ENCODE measurements at places on chromosomes 13 and 19.

DNA sequence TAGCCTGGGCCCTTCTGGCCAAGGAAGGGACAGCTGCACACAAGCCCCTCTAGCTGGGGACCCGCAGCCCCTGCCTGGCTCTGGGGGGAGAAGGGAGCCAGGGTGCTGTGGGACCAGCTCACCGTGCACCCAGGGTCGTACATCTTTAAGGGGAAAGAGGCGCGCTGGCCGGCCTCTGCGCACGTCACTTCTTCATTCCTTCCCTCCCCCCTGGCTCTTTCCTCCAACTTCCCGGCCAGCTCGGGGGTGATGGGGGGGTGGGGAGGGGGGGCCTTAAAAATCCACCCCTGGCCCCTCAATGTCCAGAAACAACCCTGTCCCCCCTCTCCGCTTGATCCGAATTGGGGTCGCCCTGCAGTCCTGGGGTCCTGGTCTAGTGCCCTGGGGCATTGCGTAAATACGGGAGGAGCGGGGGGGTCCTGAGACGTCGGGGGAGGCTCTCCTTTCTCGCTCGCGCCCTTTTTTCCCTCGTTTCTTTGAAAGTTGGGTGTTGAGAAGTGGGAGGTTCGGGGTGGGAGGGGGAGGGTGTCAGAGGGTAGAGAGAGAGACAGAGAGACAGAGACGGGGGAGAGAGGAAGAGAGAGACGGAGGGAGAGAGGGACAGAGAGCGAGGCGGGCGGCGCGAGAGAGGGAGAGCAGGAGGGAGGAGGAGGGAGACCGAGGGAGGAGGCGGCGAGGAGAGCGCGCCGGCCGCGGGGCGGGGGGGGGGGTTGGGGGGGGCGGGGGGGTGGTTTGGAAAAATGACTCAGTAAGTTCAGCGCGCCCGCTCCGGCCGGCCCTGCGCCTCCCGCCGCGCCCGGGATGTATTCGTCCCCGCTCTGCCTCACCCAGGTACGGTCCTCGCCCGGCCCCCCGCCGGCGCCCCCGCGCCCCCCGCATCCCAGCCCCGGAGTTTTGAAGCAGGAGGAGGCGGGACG, at the start of gene NFIC:
TSS of gene NFIC (plus strand) at position 748 of the 917 bp plus-strand sequence. CDS start at position 802, 54 bp downstream.
- H3K27ac ChIP-seq: no peak within 1 kb of the TSS
- peak within 1 kb of the TSS; percentile 59 for H3K4me3 ChIP-seq
- no peaks in the 10 kb centered on the region for H3K36me3 ChIP-seq
- H3K4me1 ChIP-seq: peaks cover 53% of the 10 kb centered on the region

GRCh38 chr19:2942928-2943640, 1.7 kb downstream of the ZNF77 start:
- H3K27me3 ChIP-seq: no peaks in the 10 kb centered on the region
- peaks cover 20% of the 10 kb centered on the region for H3K4me1 ChIP-seq
- no peak overlapping the region for H3K4me3 ChIP-seq
- peaks cover 8% of the 10 kb centered on the region for H3K36me3 ChIP-seq

DNA sequence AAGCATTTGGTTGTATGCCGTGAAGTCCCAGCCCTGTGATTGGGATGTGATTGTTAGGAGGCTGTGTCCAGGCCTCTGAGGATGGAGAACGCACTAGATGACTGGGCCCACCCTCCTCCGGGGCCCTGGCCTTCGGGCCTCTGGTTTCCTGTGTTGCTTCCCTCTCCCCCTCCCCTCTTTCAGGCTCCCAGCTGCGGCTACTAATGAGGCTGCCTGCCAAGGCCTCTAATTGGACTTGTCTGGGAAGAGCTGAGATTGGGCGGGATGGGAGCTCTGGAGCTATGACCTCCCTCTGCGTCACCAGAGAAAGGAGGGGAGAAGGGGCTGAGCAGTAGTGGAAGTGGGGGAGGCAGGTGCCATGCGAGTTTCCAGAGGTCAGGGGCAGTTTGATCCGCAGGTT, 9.9 kb downstream of the PTH2 start:
- H3K4me1 ChIP-seq: peaks cover 44% of the 10 kb centered on the region
- H3K27ac ChIP-seq: no peak overlapping the region
- no peak overlapping the region for H3K4me3 ChIP-seq
- no peaks in the 10 kb centered on the region for H3K36me3 ChIP-seq
- peaks cover 6% of the 10 kb centered on the region for H3K27me3 ChIP-seq

GRCh38 chr13:101739382-101740178, 287.1 kb downstream of the ITGBL1 start:
- DNase-seq: no peak
- H3K36me3 ChIP-seq: no peaks in the 10 kb centered on the region
- H3K4me1 ChIP-seq: no peaks in the 10 kb centered on the region
- H3K4me3 ChIP-seq: no peak overlapping the region

- no peaks in the 10 kb centered on the region for H3K27me3 ChIP-seq
- peak; percentile 23 for DNase-seq
- peaks cover 10% of the 10 kb centered on the region for H3K4me1 ChIP-seq
- no peak overlapping the region for H3K4me3 ChIP-seq
These were observed 121.6 kb upstream of the FRY start for GRCh38 chr13:31909864-31910551.

- peak overlapping the region; percentile 98 for H3K4me3 ChIP-seq
- H3K27me3 ChIP-seq: no peaks in the 10 kb centered on the region
- DNase-seq: peak; percentile 60
- H3K27ac ChIP-seq: peak overlapping the region; percentile 94
- peaks cover 49% of the 10 kb centered on the region for H3K4me1 ChIP-seq
- H3K36me3 ChIP-seq: peaks cover 44% of the 10 kb centered on the region
These were observed 1.2 kb downstream of the KLF2 start for GRCh38 chr19:16325641-16326400.

- H3K27ac ChIP-seq: no peak overlapping the region
- H3K4me1 ChIP-seq: peaks cover 7% of the 10 kb centered on the region
- peaks cover 23% of the 10 kb centered on the region for H3K27me3 ChIP-seq
- H3K4me3 ChIP-seq: no peak overlapping the region
These were observed 11.3 kb upstream of the PNMA8A start for GRCh38 chr19:46482631-46483030.

- H3K27ac ChIP-seq: no peak overlapping the region
- H3K4me3 ChIP-seq: no peak overlapping the region
- no peak for DNase-seq
- H3K4me1 ChIP-seq: peaks cover 4% of the 10 kb centered on the region
- H3K36me3 ChIP-seq: no peaks in the 10 kb centered on the region
These were observed 86.5 kb downstream of the TSHZ3 start for GRCh38 chr19:31262725-31263191.

- no peaks in the 10 kb centered on the region for H3K27me3 ChIP-seq
- H3K36me3 ChIP-seq: no peaks in the 10 kb centered on the region
- peaks cover 62% of the 10 kb centered on the region for H3K4me1 ChIP-seq
- H3K27ac ChIP-seq: peak overlapping the region; percentile 44
- DNase-seq: peak; percentile 70
These were observed 712 bp downstream of the BBC3 start for GRCh38 chr19:47230054-47230920.

- H3K36me3 ChIP-seq: no peaks in the 10 kb centered on the region
- H3K4me1 ChIP-seq: no peaks in the 10 kb centered on the region
- no peak overlapping the region for H3K27ac ChIP-seq
- no peak for DNase-seq
These were observed 531.7 kb upstream of the ARGLU1 start for GRCh38 chr13:107099661-107100060.

- peaks cover 28% of the 10 kb centered on the region for H3K4me1 ChIP-seq
- peak; percentile 30 for DNase-seq
- no peaks in the 10 kb centered on the region for H3K36me3 ChIP-seq
- no peaks in the 10 kb centered on the region for H3K27me3 ChIP-seq
- peak overlapping the region; percentile 51 for H3K27ac ChIP-seq
- H3K4me3 ChIP-seq: no peak overlapping the region
These were observed 6.2 kb downstream of the ZNF709 start for GRCh38 chr19:12478234-12478941.

- H3K4me3 ChIP-seq: no peak overlapping the region
- peaks cover 94% of the 10 kb centered on the region for H3K4me1 ChIP-seq
- H3K27me3 ChIP-seq: no peaks in the 10 kb centered on the region
- H3K36me3 ChIP-seq: peaks cover 14% of the 10 kb centered on the region
These were observed 50.0 kb upstream of the GPR183 start for GRCh38 chr13:99357131-99357596.

DNA sequence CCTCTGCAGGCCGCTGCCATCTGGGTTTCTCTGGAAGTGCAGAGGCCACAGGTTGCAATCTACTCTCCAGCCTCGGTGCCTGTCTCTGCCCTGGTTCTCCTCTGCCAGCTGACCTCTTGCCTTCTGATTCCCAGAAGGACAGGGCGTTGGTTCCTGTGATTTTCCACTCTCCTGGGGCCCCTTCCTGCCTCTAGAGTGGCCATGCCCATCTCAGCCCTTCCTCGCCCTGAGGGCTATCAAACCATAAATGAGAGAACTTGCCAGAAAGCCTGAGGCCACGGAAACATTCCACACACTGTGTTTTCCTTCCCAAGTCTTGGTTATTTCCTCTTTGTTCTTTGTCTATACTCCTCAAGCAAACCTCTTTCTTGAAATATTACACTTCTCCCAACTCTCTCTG, 146.2 kb downstream of the SHISA2 start:
- no peaks in the 10 kb centered on the region for H3K36me3 ChIP-seq
- H3K4me1 ChIP-seq: peaks cover 48% of the 10 kb centered on the region
- DNase-seq: no peak
- H3K4me3 ChIP-seq: no peak overlapping the region
- no peaks in the 10 kb centered on the region for H3K27me3 ChIP-seq

GRCh38 chr19:1483131-1483978, 4.3 kb upstream of the C19orf25 start:
- no peaks in the 10 kb centered on the region for H3K27me3 ChIP-seq
- no peaks in the 10 kb centered on the region for H3K36me3 ChIP-seq
- peaks cover 12% of the 10 kb centered on the region for H3K4me1 ChIP-seq

GRCh38 chr19:17580470-17581144, 25.2 kb downstream of the COLGALT1 start:
- H3K36me3 ChIP-seq: peaks cover 50% of the 10 kb centered on the region
- H3K4me3 ChIP-seq: no peak overlapping the region
- no peak for DNase-seq
- H3K27ac ChIP-seq: no peak overlapping the region
- H3K4me1 ChIP-seq: no peaks in the 10 kb centered on the region
- H3K27me3 ChIP-seq: no peaks in the 10 kb centered on the region

GRCh38 chr13:107339209-107339608, 771.3 kb upstream of the ARGLU1 start:
- no peaks in the 10 kb centered on the region for H3K27me3 ChIP-seq
- no peak overlapping the region for H3K27ac ChIP-seq
- H3K4me3 ChIP-seq: no peak overlapping the region
- H3K36me3 ChIP-seq: no peaks in the 10 kb centered on the region
- no peaks in the 10 kb centered on the region for H3K4me1 ChIP-seq

- no peak overlapping the region for H3K4me3 ChIP-seq
- no peak for DNase-seq
- no peaks in the 10 kb centered on the region for H3K36me3 ChIP-seq
- H3K27me3 ChIP-seq: no peaks in the 10 kb centered on the region
- peaks cover 3% of the 10 kb centered on the region for H3K4me1 ChIP-seq
These were observed 170.4 kb downstream of the COG6 start for GRCh38 chr13:39825886-39826285.

DNA sequence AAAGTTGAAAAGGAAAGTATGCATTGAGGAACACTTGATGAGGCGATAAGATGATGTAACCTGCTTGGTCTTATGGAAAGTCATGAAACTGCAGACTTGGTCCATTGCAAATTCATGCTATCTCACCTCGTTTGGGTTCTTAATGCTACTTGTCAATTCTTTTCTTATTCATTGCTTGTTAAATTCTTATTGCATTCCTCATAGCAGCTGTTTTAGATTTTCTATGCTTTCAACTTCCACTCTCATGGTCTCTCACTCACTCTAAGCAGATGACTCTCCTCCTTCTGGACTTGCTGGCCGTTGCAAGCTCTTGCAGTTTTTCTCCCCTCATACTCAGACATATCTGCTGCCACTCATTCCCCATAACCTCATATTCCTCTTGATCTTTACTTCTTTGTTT, 67.8 kb upstream of the CSNK1A1L start:
- DNase-seq: no peak
- H3K27ac ChIP-seq: no peak overlapping the region
- no peaks in the 10 kb centered on the region for H3K36me3 ChIP-seq
- no peak overlapping the region for H3K4me3 ChIP-seq
- H3K4me1 ChIP-seq: no peaks in the 10 kb centered on the region

DNA sequence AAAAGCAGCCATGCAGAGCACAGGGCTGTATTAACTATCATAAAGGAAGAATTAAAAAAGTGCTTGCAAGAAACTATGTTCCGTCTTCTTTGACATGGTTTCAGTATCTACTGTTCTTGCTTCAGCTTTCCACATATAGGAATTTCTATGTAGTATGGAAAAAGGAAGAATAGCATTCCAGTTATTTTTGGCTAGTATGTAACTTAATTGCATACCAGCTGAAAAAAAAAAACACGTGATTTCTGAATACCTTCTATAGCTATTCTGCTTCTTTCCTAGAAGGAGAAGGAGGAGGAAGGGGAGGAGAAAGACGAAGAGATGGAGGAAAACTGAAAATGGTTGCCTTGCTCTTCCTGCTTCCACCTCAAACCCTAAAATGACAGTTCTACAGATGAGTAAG, 619.0 kb downstream of the KCTD12 start:
- H3K27ac ChIP-seq: no peak overlapping the region
- no peaks in the 10 kb centered on the region for H3K27me3 ChIP-seq
- H3K4me3 ChIP-seq: no peak overlapping the region
- DNase-seq: no peak

DNA sequence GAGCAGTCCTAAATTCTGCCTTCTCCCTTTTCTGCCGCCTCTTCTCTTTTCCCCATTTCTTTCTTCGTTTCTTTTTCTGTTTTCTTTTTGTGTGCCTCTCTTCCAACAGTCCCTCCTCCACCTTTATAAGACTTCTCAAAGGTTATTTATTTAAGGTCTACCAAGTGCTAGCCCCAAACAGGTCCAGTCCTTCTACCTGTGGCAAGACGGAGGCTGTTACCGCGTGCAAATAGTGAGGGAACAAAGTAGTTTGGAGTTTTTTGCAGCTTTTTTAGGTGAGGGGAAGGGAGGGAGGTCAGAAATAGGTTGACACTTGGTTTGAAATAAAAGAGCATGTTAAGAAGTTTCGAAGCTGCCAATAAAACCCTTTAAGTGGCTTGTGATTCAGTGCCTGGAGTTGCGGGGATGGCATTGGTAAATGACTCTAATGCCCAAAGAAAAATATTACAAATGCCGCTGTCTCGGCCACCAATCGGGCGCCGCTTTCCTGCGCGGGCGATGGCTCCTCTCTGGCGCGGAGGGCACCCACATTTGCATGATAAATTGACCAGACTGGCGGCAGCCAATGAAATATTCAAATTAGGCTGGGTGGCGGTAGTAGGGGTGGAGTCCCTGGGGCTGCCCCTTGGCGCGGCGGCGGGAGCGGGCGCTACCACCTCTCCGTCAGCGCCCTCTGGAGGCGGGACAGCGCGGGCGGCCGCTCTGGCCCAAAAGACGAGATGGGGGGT, 7.5 kb upstream of the TSHZ3 start:
- H3K27ac ChIP-seq: no peak overlapping the region
- peaks cover 46% of the 10 kb centered on the region for H3K4me1 ChIP-seq
- no peak overlapping the region for H3K4me3 ChIP-seq
- no peaks in the 10 kb centered on the region for H3K36me3 ChIP-seq
- DNase-seq: peak; percentile 78

Measured in CD4-positive, alpha-beta T cell (primary cell).